ENCODE measurements at places on chromosomes 3 and 15.

GRCh38 chr3:18890449-18890848 lies 257.9 kb upstream of the KCNH8 start:
- DNase-seq: no peak

DNA sequence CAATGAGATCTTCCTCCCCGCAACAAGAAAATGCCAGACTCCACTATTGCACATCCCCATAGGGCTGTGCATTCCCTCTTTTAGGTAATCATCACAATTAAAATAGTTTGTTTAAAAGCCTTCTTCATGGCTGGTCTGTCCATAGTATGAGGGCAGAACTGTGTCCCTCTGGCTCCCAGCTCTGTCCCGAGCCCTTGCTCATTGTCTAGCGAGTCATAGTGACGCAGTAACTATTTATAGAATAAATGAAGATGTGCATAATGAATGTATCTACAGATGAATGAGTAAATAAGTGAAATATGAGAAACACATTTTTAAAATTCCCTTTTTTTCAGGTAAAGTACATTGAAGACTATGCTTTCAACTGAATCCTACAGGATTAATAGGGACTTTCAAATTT lies 128.4 kb upstream of the TMC3 start:
- DNase-seq: no peak

GRCh38 chr15:98943601-98944151 lies 63.9 kb downstream of the PGPEP1L start:
- no peak for DNase-seq

GRCh38 chr15:51621936-51622603 lies 501 bp downstream of the DMXL2 start:
- DNase-seq: no peak

DNA sequence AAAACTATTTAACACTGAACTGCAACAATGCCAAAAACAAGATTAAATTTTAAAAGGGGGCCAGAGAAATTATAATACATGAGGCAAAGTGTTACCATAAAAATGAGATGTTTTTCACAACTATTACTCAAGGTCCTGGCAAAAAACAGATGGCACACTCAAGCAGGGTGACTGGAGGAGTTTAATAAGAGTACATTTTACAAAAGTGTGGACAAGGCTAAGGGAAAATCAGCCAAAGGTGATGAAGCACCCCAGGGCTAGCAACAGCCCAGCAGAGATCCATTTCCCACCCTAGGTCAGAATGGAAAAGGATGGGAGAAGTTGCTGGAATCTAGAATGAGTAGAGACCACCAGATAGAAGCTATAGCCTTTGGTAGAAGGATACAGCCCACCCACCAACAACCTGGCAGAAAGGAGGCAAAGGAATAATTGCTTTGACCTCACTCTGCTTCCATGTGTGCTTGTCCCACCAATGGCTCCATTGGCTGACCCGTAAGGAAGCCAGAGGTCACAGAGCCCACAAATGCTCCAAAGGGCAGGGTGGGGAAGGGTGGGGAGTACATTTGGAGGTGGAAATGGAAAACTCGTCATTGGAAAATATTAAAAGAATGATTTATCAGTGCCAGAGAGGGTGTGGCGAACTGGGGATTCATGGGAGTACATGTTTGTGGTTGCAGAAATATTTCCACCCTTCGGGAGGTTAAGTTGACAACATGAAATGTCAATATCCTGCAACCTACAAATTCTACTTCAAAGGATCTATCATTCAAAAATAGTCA lies 161.0 kb upstream of the UBE2E2 start:
- no peak for DNase-seq

DNA sequence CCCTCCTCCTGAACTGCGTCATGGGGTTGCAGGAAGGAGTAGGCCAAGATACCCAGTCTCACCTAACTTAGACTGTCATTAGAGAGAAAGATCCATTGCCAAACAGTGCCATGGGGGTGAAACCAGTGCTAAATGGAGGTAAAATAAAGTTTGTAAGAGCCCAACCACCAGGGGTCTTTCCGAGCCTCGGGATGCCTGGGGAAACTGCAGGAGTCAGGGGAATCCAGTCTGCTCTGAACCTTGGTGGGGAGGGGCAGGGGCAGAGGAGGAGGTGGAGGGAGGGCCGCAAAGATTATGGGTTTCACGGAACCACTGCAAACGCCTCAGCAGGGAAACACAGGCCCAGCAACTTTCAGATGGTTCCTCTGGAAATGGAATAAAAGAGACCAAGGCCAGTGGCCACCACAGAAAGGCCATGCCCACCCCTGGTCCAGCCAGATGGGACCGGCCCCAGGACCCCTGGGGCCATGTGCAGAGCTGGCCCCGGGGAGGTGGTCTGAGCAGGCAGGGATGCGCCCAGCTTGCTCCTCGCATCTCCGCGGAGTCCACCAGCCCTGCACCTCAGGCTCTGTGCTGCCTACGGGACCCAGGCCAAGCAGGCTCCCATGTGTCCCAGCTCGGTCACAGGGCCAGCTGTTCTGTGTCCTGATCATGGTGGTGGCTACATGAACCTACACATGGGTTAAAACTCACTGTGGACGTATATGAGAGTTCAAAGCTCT lies 19.8 kb upstream of the GP9 start:
- no peak for DNase-seq

GRCh38 chr3:50491023-50491422 lies 12.4 kb downstream of the CACNA2D2 start:
- DNase-seq: no peak

Measured in stimulated activated CD8-positive, alpha-beta memory T cell treated with anti-CD3 and anti-CD28 coated beads, Interleukin-7, amount 100 ng/mL, for 4 hours (primary cell).